Activated gamma-delta T cell treated with anti-CD3 and anti-CD28 coated beads, Interleukin-2, amount 50 U/mL, for 16 hours (primary cell): ENCODE measurements at places on chromosomes 6 and 20.

DNA sequence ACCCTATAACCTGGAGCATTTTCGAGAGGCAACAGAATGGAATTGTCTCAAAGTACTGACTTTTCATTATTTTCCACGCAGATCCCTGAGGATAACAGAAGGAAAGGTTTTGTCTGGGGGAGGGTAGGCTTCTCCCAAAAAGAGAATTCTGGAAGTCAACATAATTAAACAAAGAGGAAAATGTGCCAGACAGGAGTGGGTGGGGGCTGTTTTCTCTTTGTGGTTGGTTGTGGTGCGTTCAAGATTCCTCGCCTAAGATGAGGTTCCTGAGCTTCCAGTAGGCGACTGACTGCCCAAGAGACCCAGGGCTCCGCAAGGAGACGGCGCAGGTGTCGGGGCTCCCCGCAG is 70.4 kb downstream of the SOX4 start:
- DNase-seq = no peak

DNA sequence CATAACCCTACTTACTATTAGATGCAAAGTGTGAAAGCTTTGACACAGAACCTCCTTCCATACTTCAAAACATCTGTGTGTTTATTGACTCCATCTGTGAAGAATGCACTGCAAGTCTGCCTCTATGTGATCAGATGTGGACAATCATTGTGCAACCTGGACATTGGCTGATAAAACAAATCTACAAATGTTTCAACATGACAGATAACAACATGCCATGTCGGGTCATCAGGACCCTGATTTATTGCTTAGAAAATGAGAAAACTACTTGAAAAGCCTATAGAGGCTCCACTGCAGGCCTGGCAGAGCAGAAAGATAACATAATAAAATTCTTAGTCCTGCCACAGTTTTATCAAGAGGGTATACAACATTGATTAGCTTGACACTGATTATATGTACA is 1286.4 kb downstream of the GRIK2 start:
- DNase-seq = no peak

- DNase-seq = no peak
Observed at GRCh38 chr6:111198841-111199240, 111.5 kb downstream of the SLC16A10 start.

GRCh38 chr20:57749131-57749690 is 39.4 kb upstream of the PMEPA1 start:
- no peak for DNase-seq

DNA sequence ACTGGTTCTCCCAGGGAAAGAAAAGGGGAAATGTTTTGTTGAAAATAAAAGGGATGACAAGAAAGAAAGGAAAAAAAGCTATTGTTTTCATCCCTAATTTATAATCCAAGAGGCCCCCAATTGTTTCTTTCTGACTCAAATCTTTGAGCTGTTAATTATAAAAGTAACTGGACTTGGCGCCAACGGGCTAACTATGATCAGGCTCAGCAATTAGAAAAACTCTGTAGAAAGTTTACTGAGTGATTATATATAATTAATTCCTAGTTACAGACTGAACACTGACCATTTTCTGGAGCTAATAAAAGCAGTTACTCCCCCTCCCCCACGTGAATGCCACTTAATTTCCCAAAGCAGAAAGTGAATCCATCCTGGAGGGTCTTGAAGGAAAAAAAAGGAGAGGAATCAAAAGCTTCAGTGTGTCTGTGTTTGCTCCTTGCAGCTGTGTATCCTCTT is 3.2 kb downstream of the ZMYND8 start:
- no peak for DNase-seq
